ENCODE measurements at places on chromosomes 7 and 10. TPM values are rescaled to one million over a fixed set of nuclear protein-coding genes. Genes with fewer than 3 reads are reported as not detected.

- DNase-seq, result no peak
These were observed 116.6 kb downstream of the MICU1 start for GRCh38 chr10:72509206-72509799.

- no peak for DNase-seq
These were observed 15.1 kb downstream of the LSMEM1 start for GRCh38 chr7:112495810-112496462.

GRCh38 chr7:37732253-37732652, 48.7 kb downstream of the GPR141 start:
- DNase-seq, result no peak

DNA sequence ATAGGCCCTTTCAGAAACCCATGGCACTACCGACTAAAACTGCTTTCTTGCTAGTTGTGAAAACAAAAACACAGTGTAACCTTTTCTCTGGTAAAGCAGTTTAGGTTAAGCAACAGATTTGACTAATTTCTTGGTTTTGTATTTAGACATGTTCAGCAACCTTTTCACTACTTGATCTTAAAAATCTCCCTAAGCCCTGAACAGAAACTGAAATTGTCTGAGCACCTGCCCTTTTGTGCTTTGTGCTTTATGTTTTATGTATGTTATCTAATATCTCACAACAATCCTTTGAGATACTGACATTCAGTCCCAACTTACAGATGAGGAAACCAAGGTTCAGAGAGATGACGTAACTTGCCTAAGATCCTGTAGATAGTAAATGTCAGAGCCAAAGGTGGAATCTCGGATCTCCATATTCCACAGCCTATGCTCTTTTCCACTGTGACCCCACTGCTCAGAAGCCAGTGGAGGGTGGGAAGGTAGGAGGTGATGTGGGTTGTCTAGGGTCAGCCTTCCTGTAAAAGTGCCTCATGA, 146.6 kb downstream of the LCOR start:
- DNase-seq, result no peak

DNA sequence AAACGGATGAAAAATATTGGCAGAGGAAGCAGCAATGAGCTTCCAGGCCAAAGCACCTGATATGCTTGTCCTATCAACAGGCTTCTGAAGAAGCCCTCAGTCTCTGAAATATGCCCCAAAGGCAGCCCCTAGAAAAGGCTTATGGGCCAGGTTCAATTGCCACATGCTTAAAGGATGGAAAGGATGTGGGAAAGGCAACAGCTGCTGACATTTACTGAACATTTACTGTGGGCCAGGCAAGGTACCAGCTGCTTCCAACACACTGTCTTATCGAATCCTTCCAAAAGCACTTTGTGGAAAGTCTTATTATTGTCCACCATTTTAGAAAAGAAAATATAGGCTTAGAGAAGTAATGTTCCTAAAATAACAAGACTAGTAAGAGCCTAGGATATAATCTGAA, 56.5 kb downstream of the DOCK4 start:
- no peak for DNase-seq

DNA sequence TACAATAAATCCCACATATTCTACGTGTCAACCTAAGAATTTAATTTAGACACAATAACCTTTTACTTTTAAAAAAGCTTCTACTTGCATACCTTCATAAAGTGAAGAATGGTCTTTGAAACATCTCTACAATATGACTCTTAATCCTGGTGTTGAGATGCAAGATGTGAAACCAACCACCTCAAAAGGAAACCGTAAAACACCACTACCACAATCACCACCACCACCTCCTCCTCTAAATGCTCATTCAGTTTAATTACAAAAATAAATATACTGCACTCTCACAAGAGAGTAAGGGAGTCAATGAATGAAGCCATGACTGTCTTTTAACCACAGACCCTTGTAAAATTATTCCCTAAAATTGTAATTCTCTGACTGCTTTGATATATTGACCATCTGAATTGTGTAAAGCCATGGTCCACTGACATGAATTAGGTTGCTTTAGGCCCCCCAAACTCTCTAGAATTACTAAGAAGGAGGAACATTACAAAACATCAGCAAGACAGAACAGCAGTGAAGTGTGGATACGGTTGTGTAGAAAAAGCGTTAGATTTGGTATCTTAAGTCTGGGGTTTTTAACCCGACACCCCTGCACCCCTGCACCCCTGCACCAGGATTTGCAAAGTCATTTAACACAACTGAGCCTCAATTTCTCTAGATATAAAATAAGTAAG, 171.4 kb downstream of the SFMBT2 start:
- DNase-seq, result no peak

DNA sequence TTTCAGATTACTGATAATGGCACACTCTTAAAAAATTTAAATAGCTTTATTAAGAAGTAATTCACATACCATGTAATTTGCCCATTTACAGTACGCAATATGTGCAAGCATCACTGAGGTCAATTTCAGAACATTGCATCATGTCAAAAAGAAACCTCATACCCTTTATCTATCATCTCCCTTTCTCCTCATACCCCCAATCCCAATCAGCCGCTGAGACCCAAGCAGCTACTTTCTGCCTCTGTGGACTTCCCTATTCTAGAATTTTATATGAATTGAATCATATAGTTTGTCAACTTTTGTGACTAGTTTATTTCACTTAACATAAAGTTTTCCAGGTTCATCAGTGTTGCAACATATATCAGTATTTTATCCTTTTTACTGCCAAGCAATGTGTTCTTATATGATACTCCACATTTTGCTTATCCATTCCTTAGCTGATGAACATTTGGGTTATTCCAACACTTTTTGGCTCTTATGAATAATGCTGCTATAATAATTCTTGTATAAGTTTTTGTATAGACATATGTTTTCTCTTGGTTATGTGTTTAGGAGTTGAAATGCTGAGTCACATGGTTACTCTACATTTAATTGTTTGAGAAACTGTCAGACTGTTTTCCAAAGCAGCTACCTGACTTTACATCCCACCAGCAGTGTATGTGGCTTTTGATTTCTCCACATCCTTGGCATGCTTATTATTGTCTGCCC, 26.9 kb upstream of the TPK1 start:
- no peak for DNase-seq

- no peak for DNase-seq
These were observed 638 bp downstream of the BRAT1 start for GRCh38 chr7:2554661-2555111.

DNA sequence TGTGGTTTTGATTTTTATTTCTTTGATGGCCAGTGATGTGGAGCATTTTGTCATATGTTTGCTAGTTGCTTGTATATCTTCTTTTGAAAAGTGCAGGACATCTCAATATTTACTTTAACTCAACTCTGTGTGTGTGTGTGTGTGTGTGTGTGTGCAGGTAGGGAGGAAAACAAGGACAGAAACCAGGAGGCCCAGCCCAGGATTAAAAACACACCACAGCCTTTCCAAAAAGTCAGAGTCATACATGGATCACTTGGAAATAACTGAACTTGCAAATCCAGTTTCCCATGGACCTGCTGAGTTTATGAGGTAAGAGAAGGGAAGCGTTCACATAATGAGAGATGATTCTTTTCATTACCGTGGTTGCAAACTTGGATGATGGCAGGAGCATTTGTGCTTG, 189.9 kb upstream of the LYZL1 start:
- DNase-seq, result no peak

DNA sequence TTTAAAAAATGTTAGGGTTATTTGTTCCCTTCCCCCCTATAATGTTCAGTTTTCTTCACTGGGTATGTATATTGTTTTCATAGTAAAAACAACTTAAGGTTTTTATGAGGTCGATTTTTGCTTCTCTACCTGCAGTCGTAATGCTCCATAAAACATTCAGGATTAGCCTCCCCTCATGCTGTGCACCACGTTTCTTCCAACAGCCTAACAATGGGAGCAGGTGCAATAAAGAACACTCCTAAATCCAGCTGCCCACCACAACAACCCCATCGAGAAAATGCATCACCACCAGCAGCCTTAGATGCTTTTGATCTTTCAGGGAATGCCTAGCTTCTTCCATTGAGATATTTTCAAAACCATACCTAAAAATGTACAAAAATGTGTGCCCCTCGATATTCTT, 111.1 kb downstream of the ADAM12 start:
- DNase-seq, result no peak

DNA sequence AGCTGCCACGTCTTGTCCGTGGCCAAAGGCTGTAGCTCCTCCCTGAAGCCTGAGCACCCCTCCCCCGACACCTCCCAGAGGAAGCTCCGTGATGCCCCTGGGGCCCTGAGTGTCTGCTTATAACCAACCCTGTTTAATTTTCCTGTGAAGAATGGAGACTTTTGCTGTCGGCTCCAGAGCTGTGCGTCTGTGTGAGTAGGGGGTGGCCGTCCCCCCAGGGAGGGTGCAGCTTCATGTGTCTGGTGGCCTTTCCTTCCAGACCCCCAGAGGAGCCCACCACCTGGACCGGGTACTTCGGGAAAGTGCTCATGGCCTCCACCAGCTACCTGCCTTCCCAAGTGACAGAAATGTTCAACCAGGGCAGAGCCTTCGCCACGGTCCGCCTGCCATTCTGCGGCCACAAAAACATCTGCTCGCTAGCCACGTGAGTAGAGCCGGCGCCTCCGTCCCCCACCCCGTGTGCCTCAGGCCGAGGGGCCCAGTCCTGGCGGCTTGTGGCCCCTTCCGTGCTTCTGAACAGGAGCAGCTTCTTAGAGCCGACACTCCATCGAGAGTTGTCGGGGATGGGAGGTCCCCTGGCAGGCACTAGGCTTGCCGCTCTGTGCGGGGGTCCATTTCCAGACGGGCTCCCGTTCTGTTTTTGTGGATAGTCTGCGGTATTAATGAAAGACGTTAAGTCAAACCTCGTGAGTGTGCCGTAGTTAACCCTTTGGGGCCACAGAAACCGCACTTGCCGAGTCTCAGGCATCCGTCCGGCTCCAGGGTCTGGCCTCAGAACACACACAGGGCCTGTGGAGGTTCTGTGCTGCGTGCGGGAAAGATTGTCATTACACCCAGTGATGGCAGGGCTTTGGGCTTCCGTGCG, 37.1 kb downstream of the WIPI2 start:
- DNase-seq, result no peak

DNA sequence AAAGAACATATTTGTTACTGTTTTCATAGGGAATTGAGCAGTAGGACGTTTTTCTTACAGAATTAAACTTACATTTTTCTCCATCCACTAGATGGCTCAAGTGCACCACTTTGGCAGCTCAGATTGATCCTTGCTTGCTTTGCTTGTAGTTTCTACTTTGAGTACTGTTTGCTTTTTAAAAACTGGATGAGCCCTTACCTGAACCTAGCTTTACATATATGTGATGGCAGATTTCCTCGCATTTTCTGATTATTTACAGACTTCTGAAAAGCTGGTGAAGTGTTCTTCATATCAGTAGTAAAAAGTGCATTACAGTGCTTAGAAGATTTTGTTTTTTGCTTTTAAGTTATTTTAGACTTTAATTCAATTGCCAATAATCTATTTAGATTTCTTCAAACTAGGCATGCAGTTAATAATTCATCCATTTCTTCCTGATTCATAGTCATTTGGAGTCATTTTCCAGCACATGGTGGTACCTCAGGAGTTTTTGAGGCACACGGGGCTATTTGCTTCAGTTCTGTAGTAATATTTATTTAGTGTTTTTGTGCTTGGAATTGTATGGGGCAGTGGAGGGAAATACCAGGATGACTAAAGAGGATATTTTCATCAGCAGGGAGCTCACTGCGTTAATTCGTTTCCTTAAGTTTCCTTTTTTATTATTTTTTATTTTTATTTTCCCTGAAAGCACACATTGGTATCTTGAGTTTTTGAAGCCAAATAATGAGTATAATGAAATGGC, 57.3 kb downstream of the MAPK8 start:
- DNase-seq, result no peak

DNA sequence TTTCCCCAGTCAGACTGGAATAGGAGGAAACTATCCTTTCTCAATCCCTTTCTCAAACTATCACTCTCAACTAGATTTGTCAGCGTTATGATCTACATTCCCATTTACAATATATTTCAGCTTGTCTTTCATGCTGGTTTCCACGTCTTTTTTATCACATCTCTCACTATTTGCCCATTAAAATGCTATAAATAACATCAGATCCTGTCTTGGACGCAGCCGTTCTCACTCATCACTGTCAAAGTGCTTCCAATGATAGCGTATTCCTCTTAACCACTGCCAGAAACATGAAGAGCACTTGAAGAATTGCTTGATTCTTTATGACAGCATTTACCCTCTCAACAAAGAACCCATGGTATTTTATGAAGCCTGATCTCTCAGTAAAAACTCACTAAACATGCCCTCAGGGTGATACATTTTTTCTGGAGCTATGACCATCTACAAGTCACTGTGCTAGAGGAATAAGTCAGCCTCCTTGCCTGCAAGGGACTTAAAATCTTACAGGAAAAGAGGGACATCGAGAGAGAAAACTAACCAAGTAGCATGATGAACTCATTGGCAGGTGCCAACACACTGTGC, 205.6 kb upstream of the PFKP start:
- DNase-seq, result no peak

LRRC4 gene
- polyA plus RNA-seq, result 10.6 TPM

IGFBP3 gene
- 37.6 TPM for polyA plus RNA-seq

GNGT1 gene
- 0.07 TPM for polyA plus RNA-seq

PNLIPRP1 gene
- 0.15 TPM for polyA plus RNA-seq

C10orf95 gene
- polyA plus RNA-seq, result 0.70 TPM

TSPAN13 gene
- polyA plus RNA-seq, result 143 TPM

NODAL gene
- polyA plus RNA-seq, result 1.3 TPM

UCN3 gene
- 1.1 TPM for polyA plus RNA-seq
